Gastroesophageal sphincter (tissue), 4 donors: ENCODE measurements at places on chromosomes 13 and 19.

DNA sequence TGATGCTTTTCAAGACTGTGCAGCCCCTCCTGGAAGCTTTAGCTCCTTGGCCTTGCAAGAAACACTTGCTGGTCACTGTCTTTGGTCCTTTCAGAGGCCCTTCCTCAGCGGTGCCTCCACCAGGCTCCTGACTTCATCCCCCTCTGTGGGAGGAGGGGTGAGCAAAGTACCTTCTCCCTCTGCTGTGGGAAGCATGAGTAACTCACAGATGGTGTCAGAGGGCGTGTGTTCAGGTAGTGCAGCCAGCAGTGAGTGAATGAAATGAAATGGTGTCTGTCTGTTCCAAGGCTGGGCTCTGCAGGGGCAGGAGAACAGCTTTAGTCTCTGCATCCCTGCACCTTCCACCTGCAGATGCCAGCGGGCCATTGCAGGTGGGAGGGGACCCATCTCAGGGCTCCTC, 102.9 kb downstream of the SHISA2 start:
- no peak for ATAC-seq

DNA sequence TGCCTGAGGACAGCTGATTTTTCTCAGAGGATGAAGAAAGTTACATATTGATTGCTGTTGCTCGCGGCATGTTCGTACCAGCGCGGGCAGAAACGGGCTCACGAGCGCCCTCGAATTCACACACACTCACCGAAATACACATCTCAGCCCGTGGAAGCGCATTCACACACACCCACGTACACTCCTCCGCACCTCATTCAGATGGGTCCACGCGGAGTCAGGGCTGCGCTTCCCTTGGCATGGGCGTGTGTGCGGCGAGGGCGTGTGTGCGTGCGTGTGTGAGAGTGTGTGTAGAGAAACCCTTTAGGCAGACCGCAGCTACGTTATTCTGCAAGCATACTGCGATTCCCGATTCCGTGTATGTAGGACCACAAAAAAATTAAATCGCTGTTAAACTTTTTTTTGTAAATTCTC, 2.1 kb upstream of the PCDH17 start:
- peak; percentile 10 for ATAC-seq

DNA sequence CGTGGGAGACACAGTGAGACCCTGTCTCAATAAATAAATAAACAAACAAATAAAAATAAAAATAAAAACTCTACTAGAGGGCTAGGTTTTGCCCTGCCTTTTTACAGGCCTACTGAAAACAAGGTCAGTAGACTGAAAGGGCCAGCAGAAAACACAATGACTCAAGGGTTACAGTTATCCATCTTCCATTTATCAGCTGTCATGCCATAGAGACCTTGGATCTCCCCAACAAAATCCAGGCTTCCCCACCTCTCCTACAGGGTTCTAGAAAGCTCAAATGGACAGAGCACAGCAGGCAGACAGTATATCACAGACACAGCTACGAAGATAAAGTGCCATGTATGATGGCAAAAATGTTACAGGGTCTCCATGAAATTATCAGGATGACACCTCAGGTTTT, 54.4 kb downstream of the FOXO1 start:
- ATAC-seq: no peak

DNA sequence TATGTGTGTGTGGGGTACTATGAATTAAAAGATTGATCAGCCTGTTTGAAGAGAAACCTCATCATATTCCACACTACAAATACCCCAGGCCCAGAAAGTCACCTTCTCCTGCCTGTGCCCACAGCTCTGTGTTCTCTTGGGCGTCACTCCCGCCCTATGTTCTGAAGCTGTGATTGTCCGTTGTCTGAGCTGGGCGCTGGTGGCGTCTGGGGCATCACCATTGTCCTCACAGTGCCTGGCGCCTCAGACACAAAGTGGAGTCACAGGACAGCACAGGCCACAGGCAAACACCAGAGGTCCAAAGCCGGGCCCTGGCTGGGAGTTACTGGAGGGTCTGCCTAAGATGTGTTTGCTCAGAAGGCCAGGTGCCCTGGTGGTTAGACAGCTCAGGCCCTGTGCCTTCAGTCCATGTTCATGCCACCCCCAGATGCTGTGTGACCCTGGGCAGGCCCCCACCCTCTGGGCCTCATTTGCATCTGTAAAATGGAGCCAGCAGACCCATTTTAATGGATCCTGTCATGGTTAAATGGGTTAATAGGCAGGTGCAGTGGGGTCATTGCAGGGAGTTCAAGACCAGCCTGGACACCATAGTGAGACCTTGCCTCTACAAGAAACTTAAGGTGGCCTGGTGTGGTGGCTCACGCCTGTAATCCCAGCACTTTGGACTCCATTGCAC, 34.5 kb downstream of the DNM2 start:
- no peak for ATAC-seq

DNA sequence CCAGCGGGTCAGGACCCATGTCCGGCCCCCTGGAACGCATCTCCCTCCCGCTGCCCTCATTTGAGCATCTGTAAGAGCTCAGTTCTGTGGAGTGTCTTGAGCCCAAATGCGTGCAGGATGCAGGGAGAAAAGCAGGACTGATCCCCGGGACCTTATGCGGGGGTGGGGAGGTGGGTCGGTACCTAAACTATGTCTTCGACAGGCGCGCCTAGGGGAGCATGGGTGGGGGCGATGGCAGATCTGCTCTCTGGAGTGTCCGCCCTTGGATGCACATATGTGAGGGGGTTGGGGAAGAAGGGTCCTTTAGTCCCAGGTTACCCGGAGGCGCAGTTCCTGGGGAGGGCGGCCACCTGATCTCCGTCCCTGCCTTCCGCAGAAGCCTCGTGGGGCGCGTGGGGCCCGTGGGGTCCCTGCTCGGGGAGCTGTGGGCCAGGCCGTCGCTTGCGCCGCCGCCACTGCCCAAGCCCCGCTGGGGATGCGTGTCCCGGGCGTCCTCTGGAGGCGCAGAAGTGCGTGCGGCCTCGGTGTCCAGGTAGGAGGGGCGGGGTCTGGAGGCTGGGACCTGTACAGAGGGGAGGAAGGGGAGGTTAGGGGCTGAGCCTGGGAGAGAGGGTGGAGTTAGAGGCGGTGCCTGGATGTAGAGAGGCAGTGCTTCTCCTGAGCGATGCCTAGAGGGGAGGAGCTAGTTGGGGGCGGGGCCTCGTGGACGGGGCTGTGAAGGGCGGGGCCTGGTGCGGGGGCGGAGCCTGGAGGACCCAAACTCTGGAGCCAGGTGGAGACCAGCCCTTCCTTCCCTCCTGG, 2.9 kb downstream of the CILP2 start:
- ATAC-seq: no peak
